ENCODE measurements at places on chromosomes 5 and 9.
A peak's percentile ranks its signal among the peaks of the same experiment; 100 is the strongest.

DNA sequence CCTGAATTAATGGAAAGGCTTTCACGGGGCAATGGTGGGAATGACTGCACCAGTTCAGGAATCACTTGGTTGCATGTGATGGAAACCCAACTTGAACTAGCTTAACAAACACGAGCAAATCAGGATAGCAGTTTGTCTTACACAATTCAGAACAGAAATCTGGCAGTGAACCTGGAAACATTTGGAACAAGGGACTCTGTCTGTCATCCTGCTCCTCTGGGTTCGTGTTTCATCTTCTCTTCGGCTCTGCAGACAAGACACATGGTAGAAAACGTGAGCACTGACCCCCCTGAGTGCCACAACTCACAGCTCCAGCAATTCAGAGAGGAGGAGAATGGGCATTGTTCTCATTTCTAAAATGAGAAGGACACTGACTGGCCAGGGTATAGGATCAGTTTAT lies 218.1 kb upstream of the NREP start:
- DNase-seq, result no peak

DNA sequence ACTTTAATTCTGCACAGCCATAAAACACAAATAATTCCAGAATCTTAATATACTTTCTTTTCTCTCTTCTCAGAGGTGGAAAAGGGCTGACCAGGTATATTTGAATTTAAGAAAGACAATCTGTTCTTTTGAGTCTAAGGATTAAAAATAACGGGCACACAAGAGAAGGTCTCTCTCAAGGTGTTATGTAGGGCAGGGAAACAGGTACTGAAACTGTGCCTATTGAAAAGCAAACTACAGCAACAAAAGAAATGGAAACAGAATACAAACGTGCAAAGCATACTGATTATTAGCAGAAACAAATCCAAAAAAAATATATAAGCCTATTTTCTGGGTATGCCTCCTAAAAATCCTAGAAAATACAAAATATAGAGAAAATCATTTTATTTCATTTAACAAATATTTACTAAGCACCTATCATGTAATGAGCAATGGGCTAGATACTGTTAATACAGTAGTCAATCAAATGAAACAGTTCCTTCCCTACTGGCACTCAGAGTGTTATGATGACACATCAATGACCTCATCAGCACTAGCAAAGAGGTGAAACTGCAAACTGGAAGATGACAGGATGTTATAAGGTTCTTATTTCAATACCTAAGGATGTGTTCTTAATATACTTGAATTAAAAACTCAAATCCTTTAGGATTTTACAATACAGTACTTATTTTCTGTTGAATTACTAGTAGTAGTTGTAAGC lies 87.7 kb downstream of the AUH start:
- peak; percentile 64 for DNase-seq

DNA sequence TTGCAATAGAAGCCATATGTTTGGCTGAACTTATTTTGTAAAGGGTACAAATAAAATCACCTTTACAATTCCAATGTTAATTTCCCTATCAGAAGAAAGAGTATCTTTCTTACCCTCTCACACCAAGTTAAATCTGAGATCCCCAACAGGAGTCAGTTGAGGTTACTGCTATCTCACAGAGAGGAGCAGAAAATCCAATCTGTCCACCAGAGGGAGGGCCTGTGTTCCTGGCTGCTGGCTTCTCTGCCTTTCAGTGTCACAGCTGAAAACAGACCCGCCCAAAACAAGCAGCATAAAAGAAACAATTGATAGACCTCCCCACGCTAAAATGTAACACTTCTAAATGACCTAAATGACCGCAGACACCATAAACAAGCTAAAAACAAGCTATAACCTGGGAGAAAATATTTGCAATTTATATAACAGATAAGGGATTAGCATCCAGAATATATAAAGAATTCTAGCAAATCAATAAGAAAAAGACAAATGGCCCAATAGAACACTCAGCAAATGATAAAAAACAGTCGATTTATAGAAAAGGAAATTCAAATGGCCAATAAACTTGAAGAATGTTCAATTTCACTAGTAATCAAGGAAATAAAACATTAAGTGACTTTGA lies 24.5 kb upstream of the MVB12B start:
- peak; percentile 59 for DNase-seq

DNA sequence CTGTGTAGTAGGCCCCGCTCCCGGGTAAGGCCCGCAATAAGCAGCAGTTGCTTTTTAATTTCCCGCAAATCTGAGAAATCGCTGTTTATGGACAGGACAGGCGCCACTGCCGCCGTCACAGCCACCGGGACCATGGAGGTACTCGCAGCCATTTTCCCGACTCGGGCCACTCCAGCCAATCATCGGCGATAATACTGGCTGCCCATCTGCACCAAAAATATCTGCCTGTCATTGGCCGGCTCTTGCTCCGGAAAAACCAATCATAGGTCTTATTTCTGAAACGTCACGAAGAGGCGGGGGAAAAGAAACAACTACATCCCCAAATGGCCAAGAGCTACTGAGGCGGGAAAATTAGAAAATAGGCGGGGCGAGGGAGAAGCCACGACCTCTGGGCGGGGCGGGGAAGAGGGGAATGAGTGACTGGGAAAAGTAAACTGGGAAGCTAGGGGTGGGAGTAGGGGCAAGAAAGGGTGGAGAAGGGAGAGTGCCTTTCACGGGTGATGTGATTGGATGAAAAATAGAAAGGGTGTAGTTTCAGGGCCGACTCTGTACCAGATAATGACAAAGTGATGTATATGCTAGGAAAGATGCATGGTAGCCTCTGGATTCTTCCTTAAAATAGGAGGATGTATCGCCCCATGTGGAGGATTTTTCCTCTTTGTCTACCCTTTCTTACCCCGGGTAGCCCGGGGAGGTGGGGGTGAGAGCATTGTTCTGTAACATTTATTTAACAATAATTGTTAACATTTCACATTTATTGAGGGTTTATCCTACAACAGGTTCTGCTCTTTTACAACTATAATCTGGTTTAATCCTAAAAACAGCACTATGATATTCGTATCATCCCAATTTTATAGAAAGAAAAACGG lies at the start of gene CDC23:
Gene CDC23 (minus strand): TSS at position 163 of the 869 bp plus-strand sequence. CDS start 11 bp downstream, at position 152.
- peak; percentile 98 for DNase-seq

- DNase-seq, result no peak
These were observed 58.5 kb downstream of the SECISBP2 start for GRCh38 chr9:89376741-89377351.

GRCh38 chr9:2424619-2425033 lies 197.0 kb upstream of the VLDLR start:
- DNase-seq, result no peak

- DNase-seq, result no peak
These were observed 42.5 kb upstream of the GABBR2 start for GRCh38 chr9:98751210-98751609.

DNA sequence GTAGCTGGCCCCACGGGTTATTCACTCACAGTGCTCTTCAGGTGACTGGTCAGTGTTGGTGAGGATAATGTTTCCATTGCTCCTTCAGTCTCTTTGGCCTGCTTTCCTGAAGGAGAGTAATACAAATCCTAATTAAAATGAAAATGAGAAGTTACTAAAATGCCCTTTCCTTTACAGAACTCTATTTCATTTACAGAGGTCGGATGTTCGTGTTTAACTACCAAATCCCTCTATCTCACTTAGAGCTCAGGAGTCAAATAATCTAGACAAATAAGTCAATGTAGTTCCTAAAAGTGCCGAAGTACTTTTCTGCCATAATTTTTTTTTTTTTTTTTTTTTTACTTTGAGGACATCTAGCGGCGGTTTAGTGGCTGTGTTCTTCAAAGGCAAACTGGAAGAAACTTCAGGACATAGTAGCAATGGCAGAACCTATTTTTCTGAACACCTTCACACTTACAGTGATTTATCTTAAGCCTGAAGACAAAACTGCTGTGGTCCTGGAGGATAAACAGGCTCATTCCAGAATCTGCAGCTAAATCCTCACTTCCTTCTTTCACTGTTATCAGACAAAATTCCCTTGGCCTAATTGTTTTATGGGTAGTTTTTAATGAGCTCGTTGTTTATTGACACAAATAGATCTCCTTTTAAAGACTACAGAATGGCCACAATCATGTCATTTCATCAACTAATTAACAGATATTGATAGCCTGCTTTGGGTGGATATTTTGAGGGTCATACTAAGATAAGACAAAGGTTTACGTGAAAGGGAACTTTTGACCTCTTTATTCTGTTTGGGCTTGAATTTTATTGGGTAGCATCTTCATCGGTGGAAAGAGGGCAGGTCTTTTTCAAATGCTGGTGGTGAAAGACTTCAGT lies 207.6 kb upstream of the DMRTA1 start:
- no peak for DNase-seq

DNA sequence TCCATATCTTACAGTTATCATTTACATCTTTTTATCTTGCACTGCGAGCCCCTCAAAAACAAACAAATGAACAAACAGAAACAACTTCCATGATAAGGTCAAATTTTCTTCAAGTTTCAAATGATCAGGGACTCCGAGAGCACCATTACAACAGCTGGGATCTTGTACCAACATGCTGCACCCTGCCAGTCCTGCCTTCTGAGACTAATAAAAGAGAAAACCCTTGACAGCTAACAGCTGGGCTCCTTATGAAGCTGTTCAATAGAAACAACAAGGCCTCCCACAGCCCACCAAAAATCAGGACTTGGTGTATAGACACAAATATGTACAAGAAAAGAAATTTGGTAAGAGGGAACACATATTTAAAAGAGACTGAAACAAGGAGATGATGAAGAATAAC lies 985.3 kb upstream of the DMAC1 start:
- no peak for DNase-seq

GRCh38 chr9:133786907-133787753 lies 49.0 kb upstream of the SARDH start:
- no peak for DNase-seq

DNA sequence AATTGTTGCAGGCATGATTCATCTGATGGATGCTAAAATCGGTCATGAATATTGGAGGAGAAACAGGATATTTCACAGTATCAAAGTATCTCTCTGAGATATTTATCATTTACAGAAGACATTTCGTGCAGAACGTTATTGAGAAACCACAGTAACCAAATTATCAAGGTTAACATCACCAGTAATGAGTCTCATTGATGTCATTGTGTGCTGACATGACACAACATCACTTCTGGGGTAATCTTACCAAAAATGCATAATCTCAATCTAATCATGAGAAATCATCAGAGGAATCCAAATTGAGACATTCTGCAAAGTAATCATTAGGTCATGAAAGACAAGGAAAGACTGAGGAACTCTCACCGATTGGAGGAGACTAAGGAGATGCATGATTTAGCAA lies 42.7 kb downstream of the C5orf22 start:
- no peak for DNase-seq

- no peak for DNase-seq
These were observed 575.2 kb upstream of the ZNF462 start for GRCh38 chr9:106287731-106288130.

DNA sequence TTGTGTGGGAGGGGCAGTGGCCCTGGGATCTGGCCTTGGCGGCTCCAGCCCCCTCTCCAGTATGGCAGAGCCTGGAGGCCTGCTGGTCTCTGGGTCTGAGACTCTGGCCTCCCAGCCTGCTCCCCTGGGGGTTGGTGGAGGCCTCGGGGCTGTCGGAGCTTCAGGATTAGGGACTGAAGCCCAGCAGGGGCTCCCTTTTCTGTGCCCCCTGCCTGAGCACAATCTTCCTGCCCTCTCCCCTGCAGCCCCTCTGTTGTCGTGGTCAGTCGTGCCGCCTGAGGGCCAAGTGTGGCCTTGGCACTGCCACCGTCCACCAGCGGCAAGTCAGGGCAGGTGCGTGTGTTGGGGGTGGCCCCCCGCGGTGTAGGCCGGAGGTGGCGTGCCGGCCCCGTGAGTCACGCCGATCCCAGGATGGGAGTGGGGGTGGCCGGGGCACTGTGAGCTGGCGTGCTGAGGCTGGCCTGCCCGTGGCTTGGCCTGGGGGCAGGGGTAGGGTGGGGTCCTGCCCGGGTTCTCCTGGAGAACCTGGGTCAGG lies 53.6 kb downstream of the RXRA start:
- DNase-seq, result peak; percentile 97

GRCh38 chr5:159764283-159765134 lies 151.8 kb upstream of the ADRA1B start:
- peak; percentile 75 for DNase-seq

DNA sequence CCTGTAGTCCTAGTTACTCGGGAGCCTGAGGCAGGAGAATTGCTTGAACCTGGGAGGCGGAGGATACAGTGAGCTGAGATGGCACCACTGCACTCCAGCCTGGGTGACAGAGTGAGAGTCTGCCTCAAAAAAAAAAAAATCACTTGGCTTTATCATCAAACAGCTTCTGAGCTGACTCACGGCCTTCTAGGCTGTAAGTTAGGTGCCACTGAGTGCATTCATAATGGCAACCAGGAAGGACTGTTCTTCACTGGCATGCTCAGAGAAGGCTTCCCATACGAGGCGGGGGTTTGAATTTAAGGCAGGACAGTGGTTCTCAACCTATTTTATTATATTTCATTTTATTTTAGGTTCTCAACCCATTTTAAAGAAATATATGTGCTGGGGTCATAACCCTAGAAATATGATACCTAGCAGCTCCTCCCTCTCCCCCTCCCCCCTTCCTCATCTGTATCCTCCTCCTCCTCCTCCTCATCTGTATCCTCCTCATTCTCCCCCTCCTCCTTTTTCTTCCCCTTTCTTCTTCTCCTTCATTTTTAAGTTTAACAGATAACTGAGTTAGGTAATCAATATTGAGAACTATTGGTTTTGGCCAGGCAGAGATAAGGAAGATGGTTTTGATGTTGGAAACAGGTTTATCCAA lies 19.0 kb upstream of the LHFPL2 start:
- DNase-seq, result peak; percentile 57

DNA sequence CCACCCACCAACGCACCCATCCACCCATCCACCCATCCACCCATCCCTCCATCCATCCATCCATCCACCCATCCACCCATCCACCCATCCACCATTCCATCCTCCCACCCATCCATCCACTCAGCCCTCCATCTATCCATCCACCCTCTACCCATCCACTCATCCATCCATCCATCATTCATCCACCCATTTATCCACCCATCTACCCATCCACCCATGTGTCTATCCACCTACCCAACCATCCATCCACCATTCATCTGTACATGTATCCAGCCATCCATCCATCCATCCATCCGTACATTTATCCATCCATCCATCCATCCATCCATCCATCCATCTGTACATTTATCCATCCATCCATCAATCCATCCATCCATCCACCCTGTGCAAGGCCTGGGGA lies 11.1 kb upstream of the VAV2 start:
- DNase-seq, result no peak

- peak; percentile 55 for DNase-seq
These were observed 706.0 kb upstream of the GRAMD2B start for GRCh38 chr5:125717209-125717608.

- peak; percentile 98 for DNase-seq
These were observed 473.6 kb upstream of the TNC start for GRCh38 chr9:115591584-115591984.

Measured in Daoy (cell line).